Activated T-cell treated with anti-CD3 and anti-CD28 coated beads, Interleukin-2, amount 50 U/mL, for 72 hours (primary cell): ENCODE measurements at places on chromosomes 7 and 10.

- DNase-seq, result no peak
Observed at GRCh38 chr10:125231116-125231812, 70.9 kb upstream of the CTBP2 start.

GRCh38 chr10:1166828-1167275, 110.7 kb downstream of the WDR37 start:
- DNase-seq, result no peak

DNA sequence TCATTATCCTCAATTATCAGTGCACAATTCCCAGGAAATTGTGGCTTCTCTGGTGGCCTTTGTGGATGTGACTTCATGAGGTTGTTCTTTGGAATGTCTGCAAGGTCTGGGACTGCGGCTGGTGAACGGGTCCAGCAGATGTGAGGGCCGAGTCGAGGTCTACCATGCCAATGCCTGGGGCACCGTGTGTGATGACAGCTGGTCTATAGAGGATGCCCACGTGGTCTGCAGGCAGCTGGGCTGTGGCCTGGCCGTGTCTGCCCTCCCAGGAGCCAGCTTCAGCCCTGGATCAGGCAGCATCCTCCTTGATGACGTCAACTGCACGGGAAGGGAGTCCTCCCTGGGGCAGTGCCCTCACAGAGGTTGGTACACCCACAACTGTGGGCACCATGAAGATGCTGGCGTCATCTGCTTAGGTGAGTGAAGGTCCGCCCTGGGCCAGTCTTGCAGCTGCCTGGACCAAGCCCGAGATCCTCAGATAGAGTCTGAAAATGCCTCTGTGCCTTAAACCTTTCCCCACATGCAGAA, 46.9 kb downstream of the CUZD1 start:
- no peak for DNase-seq

- DNase-seq, result no peak
Observed at GRCh38 chr7:140610204-140611165, 30.1 kb downstream of the DENND2A start.

DNA sequence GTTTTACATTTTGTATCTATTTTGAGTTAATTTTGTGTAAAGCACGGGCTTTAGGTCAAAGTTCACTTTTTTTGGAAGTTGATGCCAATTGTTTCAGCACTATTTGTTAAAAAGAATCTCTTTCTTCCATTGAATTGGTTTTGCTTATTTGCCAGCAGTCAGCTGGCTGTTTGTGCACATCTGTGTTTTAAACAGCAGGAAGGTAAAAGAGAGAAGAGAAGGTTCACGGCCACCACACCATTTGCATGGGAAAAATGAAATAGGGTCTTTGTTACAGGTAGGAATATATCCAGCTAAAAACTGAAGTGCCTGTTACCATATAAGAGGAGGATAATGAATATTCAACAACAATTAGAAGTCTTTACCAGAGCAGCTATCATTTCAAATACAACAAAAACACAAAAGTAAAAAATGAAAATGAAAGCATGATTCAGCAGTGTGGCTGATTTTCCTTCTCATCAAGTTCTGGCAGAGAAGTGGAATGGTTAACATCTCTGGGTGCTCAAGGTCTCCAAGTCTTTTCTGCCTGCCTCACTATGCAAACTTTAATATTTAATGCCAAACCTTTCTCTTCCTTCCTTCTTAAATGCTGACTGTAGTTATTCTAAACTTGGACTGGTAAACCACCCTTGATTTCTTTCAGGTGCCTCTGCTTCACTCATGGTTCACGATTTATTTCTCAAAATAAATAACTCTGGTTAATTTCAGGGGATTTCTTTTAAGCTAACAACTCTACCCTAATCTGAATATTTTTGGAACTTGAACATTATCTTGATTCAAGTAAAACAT, 841.5 kb downstream of the GRM8 start:
- DNase-seq, result no peak
